ENCODE measurements at places on chromosomes 4 and X.
A peak's percentile ranks its signal among the peaks of the same experiment; 100 is the strongest.

DNA sequence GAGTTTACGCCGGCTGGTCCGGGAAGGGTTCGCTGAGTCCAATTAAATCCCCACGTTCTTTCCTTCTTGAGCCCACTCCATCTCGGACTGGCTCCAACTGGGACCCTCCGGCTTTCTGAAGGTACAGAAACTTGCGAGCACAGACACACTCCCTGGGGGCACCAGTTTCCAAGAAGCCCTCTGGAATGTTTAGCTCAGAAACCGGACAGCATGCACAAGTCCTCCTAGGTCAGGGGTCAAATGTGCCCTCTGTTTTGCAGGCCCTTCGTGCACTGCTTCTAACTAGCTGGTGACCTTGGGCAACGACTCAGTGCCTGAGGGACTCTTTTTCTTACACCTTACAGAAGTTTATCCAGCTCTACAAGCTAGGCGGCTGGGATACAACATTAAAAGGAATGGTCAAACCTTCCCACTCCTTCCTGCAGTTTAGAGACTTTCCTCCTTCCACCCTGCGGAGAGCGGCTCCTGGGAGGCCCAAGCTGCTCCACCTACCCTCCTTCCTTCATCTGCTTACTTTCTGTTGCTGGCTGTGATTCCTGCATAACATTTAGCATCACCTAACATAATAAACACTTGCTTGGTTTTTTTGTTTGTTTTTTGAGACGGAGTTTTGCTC, 275.5 kb downstream of the BCOR start:
- DNase-seq = no peak

- DNase-seq = no peak
Observed at GRCh38 chr4:110518889-110519490, 43.0 kb downstream of the ENPEP start.

DNA sequence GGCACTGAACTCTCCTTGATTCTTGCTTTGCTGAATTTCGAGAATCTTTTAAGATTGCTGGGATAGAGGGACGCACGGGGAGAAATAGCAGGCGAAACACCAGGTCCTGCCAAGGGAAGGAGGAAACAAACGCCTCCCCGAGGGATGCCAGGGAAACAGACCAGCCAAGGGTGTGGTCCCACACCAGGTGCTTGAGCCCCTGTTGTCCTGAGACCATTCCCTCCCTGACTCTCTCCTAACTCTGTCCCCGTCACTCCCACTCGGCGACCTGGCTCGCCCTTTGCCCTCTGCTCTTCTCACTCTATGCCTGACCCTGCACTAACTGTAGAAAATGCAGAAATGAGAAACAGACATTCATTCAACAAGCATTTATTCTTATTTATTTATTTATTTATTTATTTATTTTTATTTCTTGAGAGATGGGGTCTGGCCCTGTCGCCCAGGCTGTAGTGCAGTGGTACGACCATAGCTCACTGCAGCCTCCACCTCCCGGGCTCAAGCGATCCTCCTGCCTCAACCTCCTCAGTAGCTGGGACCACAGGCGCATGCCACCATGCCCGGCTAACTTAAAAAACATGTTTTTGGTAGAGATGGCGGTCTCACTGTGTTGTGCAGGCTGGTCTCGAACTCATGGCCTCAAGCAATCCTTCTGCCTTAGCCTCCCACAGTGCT, 16.2 kb downstream of the CTAG1B start:
- DNase-seq = no peak

- peak; percentile 40 for DNase-seq
Observed at GRCh38 chr4:2837904-2838496, 5.6 kb upstream of the ADD1 start.

DNA sequence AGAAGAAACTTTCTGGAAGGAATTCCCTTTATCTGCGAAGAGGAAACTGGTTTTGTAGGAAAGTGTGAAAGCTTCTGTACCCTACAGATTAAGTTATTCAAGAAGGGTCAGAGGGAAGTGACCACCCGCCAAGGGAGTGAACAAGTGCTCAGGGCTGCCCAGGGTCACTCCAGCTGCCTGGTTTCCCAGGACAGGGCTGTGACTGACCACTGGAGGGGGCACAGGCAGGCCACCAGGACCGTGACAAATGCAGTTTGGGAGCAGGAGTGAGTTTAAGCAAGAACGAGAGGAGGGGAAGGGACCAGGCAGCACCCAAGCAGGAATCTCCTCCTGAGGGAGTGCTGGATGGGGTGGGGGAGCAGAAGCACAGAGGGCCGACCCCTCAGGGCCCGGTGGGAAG, 34.2 kb downstream of the ZFYVE28 start:
- no peak for DNase-seq

GRCh38 chrX:16853537-16853936, 16.6 kb downstream of the RBBP7 start:
- no peak for DNase-seq

GRCh38 chrX:115487608-115488007, 73.4 kb upstream of the PLS3 start:
- DNase-seq = no peak

DNA sequence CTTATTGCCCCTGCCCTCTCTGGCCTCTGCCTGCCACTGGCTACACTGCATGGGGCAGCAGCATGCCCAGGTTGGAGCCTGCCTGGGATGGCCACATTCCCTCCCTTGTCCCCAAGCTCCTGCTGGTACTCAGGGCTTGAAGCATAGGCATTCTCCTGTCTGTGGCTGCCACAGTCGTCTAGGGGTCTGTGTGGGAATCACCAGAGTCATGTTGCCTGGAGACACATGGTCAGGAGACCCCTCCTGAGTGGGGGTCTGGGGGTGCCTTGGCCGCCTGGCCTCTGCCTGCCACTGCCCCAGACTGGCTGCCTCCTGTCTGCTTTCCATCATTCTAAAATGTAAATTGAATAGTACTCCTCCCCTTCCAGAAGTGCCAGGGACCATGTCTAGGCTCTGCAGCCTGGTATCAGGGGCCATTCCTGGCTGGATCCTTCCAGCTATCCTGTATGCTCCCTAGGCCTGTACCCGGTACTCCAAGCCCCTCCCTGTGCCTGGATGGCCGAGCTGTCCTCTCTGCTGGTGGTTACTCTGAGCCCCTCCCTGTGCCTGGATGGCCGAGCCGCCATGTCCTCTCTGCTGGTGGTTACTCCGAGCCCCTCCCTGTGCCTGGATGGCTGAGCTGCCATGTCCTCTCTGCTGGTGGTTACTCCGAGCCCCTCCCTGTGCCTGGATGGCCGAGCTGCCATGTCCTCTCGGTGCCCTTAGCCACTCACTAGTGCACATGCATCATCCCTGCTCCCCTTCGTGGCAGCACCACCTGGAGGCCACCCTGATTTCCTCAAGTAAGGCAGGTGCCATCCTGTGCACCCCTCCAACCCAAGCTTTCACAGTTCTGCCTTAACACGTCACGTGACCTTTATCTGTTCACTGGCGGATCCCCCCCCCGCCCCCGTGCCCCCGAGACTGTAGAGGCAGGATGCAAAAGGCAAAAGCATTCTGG, 5.5 kb upstream of the NKX1-1 start:
- no peak for DNase-seq

- DNase-seq = no peak
Observed at GRCh38 chr4:98482503-98482846, 175.9 kb downstream of the TSPAN5 start.

DNA sequence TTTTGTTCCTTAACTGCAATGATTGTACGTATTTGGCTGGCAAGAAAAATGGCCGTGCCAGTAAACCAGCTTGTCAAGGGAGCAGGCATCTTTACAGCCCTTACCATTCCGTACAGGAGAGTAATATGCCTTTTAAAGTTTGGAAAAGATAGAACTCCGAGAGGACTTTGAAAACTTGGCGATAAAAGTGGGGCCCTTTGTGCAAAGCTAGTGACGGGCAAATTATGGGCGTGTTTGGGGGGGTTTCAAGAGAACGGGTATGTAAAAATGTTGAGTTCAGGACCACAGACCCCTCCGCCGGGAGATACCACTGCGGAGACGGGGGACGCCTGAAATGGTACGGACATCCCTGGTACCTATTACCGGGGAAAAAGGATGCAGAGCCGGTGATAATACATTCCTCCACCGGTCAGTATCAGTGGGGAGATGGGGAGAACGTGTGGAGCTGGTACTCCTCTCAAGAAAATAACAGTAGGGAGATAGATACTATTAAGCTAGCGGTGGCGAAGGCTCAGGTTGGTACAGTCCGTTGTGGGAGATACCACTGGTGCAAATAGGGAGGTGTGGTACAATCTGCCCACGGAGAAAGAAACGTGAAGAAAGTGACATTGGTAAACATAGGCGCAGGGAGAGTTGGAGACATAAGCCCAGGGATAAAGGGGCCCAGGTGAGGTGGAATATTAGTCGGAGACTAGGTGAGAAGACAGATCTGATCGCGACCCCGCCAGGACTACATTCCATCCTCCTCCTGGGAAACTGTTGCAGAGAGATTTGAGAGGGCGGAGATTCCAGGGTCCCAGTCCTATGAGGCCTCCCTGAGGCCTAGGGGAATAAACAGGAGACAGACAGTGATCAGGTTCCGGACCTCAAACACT, 14.5 kb downstream of the SPACA5 start:
- DNase-seq = peak; percentile 70
